ENCODE measurements at places on chromosomes 1 and 21.

DNA sequence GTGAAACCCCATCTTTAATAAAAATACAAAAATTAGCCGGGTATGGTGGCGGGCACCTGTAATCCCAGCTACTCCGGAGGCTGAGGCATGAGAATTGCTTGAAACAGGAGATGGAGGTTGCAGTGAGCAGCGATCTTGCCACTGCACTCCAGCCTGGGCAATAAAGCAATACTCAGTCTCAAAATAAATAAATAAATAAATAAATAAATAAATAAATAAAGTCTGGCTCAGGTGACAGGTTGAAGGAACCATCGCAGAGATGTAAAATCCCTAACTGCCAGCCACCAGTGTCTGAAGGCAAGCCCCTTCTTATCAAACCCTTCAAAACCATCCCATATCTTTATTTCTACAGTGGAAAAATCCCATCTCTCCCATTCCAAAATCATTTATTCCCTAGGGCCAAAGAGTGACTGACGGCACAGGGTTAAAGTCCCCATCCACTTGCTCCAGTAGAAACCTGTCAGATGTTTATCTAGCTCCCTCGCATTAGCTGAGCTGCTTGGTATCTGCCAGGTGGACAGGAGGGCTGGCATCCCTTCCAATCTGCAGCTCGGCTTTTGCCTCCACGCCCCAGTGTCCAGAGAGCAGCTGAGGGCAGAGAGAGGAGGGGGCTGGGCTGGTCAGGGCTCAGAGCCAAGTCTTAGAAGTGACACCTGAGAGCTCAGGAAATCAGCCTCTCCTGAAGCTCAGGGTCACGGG, 5.0 kb downstream of the CSRP1 start:
- peak; percentile 84 for DNase-seq

GRCh38 chr1:40034869-40035268, 5.7 kb upstream of the CAP1 start:
- no peak for DNase-seq

DNA sequence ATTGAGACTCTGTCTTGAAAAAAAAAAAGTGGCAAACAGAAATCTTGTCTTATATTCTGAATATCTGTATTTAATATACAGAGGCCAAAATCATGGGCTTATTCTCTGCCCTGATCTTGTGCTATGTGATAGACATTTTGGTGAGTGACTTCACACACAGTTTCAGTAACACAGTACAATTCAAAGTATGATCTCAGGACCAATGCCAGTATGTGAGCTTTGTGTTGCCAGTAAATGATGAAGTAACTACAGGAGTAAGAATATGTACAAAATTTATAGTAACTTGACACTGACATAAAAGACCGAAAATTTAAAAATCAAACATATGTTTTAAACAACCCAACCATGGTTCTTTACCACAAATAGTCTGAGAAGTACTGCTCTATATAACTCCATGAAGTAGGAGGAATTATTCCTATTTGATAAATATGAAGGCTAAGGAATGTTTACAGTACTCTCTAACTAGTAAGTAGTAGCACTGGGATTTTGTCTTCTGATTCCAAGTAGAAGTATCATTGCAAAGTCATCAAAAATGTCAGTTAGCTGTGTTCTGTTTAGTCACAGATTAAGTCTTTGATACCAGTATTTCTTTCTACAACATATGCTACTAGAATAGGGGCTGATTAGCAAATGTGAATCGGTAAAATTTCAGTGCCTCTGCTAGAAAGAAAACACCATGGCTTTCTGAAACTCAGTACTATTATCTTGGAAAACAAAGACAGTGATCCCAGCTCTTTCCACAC, 25.3 kb downstream of the DPH5 start:
- no peak for DNase-seq

DNA sequence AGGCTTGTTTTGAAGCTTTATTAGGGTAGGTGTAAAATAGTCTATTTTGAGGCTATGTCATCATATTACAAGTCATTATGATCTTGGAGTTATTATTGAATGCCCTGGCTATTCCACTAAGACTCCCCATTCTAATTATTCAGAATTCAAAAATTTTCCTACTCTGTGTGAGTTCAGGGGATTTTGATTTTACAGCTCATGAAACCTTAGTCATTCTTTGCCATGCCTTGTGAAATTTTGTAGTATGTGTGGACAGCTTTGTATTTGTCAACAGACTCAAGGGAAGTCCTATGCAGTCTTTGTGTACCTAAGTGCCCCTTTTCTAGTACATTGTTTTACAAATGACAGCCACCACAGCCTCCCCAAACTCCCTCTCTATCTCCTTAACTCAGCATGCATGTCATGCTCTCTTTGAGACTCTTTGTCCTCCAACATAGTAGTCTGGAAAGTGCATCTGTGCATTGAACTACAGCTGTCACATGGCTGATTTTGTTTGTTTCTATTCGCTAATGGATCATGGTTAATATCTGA, 28.0 kb downstream of the CD1D start:
- DNase-seq = no peak

- DNase-seq = no peak
These were observed 3.2 kb downstream of the PLEKHO1 start for GRCh38 chr1:150152772-150153456.

- no peak for DNase-seq
These were observed 10.9 kb upstream of the TTC22 start for GRCh38 chr1:54811739-54812655.

DNA sequence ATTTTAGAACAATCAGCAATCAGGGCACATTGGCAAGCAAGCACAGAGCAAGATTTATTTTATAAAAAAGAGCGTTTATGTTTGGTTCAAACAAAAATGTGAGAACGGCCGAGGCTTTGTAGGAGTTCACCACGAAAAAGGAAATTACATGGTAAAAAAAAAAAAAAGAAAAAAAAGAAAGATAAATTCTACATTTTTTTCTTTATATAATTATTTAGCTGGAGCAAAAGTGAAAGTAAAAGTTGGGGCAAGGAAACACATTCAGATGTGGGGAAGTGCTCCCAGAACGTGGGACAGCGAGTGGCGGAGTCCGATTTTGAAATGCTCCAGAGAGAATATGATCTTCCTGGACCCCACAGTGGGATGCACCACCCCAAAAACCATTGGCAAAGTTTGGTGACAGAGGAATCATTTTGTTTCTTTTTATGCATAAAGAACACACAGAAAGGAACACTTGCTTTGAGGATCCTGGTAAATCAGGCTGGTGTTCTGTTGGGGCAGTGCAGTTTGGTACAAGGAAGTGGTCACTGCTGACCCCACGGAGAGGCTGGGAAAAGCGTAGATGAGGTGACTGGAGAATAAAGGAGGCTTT, 16.3 kb upstream of the ATP5PO start:
- DNase-seq = no peak

DNA sequence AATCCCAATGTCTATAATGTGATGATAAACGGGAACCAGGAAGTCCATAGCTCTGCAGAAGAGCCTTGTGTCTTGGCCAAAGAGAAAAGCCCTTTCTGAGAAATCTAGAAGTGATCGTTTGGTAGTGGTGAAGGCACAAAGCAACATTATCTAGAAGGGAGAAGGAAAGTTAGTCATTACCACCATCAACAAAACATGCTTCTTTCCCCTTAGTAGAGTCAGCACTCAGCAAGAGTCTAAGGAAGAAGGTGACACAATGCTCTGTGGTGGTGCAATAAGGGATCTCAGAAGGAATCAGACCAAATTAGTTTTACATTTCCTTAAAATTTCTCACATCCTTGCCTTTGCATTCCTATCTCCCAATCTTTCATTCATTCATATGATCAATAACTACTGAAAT, 134.4 kb upstream of the PRDX6 start:
- DNase-seq = no peak

DNA sequence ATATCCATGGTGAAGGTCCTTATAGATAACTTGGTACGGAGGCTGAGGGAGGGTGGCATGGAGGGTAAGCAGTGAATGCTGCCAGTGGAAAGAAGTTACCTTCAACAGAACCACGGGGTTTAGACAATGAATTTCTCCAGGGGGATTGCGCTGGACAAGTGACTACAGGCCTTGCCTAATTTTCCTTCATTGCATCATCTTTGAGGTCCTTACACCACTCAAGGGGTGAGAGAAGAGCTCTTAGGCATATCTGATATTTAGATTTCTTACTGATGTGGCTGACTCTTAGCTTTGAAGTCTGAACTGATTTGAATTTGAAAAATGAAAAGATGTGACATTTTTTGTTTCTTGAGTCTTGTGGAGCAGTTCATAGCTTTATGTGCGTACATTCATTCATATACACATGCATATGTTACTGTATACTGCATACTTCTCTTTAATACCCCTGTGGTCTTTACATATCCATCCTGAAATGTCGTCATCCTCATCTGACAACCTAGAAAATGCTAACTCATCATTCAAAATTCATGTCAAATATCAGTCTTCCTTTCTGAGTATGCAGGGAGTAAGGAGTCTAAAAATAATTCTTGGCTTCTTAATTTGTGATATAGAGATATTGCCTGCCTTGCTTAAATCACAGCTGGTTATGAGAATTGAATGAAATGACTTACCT, 63.6 kb downstream of the DNM3 start:
- no peak for DNase-seq

DNA sequence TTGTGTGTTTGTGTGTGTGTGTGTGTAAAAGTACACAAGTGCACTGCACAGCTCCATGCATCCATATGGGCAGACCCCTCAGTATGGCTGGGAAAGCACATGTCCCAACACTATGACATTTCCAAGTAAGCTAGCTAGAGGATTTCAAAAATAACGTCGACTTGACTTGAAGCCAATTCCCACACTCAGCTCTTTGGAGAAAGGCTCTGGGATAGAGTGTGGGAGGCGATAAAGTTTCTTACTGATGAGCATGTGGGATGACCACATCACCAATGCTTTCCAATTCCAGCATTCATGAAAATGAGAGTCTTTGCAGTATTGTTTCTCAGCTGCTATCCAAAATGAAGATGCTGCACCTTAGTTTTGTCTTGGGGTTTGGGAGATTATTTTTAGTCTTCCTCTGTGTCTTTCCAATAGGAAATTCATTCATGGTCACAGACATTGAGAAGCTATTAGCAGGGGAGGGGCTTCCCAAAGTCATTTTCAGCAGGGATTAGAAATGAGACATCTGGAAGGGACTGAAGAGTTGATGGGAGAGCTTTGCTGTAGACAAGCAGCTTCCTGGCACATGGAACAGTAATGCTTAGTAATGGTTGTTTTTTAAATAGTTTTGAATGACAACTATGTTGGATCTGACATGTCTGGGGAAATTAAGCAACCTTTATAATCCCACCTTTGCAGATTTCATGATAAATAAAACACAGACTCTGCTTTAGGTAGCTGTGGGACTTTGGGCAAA, 143.5 kb downstream of the ASTN1 start:
- no peak for DNase-seq

DNA sequence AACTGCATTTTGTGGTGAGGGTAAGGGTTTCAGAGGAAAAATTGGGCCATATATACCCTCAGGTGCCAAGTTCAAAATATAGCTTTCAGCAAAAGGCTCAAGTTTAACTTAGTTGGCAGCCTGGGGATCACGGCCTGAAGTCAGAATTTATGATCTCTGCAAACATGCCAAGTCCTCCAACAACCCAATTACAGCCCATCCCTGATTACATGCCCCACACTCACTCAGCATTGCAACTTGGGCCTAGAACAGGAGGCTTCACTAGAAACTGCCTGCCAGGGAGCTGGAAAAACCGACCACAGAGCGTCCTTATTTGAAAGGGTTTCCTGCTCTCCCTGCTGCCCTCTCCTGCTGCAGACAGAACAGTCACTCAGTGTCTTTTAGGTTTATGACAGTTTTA, 12.4 kb downstream of the FYB2 start:
- no peak for DNase-seq

GRCh38 chr1:40030528-40031135, 9.9 kb upstream of the CAP1 start:
- DNase-seq = no peak

DNA sequence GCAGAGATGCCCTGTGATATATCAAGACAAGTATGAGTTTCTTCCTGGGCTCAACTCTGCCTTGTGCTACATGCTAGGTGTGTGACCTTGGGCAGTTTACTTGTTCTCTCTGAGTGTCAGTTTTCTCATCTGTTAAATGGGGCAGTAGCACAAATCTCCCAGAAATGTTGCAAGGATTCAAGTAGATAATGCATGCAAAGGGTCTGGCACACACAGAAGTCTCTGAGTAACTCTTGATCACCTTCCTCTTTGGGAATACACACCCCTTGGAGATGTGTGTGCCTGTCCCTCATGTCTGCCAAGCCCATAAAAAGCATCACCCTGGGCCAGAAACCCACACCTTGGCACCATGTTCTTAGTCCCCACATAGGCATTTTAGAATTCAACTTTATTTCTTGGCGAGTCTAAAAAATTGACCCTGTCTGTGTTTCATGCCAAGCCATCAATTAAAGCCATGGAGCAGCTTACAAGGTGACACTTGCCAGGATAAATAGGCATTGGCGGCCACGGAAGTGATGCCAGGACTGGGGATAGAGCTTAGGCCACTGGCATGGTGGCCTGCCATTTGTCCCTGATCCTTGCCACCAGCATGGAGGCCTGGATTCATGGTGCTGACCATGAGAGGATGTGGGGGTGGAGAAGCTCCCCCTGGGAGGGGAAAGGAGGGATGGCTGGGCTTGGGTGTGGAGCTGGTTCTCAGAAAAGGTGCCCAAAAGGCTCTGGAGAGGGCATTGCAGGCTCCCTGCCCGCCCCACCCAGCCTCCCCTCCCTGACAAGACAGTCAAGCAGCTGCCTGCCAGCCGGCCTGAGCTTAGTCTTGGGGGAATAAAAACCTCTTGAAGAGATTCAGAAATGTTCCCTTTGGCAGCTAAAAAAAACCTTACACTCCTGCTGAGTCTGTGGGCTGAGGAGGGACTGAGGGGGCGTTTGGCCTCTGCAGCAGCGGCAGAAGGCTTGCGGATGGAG, 118.0 kb upstream of the IPO9 start:
- no peak for DNase-seq

DNA sequence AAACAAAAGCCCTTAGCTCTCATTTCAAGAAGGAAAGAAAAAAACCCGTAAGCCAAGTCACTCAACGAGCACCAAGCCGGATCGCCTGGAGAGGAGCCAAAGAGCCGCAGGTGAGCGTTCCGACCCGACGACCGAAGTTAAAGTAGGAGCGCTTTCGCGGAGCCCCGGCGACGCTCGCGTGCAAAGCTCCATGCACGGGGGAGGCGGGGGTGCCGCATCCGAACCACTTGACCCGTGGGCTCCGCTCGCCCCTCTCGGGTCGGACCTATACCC, 382 bp downstream of the GPBP1L1 start:
- DNase-seq = peak; percentile 40

Measured in NCI-H510A (cell line).